ENCODE measurements at places on chromosomes 5 and 9.
A peak's percentile ranks its signal among the peaks of the same experiment; 100 is the strongest.

- no peak for DNase-seq
Observed at GRCh38 chr5:44356231-44356630, 33.0 kb downstream of the FGF10 start.

GRCh38 chr5:149414405-149415065 lies 35.4 kb upstream of the IL17B start:
- no peak for DNase-seq

DNA sequence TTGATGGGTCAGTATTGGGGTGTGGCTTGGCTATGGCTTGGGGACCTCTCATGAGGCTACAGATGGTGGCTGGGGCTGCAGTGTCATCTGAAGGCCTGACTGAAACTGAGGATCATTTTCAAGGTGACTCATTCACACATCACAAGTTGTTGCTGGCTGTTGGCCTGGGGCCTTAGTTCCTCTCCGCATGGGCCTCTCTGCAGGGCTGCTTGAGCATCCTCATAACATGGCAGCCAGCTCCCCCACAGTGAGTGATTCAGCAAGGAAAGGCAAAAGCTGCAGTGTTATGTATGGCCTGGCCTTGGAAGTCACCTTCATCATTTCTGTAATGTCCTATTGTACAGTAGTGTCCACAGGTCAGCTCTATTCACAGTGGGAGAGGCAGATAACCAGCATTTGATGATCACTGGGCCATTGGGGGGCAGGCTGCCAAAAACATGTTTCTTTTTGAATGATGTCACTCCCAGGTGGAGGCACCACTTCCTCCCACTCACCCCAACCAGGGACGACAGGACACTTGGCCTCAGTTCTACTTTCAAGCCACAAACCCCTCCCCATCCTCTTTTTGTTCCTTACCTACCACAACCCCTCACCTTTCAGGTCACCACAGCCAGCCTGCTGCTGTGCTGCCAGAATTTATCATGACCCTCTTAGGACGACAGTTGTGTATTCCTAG lies 14.4 kb downstream of the FGD3 start:
- DNase-seq, result no peak

DNA sequence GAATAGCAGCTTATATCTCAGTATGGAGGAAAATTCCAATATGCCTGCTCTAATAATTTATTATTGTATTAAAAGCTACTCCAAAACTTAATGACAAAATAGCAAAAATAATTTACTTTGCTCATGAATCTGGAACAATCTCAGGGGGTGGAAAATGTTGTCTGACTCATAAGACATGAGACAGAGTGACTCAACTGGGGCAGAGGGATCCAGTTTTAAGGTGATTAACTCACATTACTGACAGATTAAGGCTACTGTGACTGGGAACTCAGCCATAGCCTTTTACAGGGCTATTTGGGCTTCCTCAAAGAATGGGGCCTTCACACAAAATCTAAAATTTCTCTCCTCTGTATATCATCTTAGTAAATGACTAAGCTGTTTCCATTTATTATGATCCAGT lies 1172.9 kb downstream of the CDH12 start:
- DNase-seq, result no peak

DNA sequence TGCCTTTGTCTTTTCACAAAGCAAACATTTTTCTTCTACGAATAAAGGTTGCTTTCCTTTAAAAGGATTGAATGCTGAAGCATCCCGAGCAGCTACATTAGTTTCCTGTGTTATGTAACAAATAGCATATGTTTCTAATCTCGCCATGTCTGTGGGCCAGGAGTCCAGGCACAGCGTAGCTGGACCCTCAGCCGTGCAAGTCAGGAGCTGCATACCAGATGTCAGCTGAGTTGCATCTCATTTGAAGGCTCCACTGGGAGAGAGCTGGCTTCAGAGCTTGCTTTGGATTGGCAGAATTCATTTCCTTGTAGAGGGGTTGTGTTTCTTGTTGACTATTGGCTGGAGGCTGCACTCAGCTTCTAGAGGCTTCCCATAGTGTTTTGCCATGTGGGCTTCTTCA lies 16.0 kb upstream of the GOLPH3 start:
- DNase-seq, result no peak

GRCh38 chr9:4228606-4229005 lies 71.3 kb downstream of the GLIS3 start:
- no peak for DNase-seq

DNA sequence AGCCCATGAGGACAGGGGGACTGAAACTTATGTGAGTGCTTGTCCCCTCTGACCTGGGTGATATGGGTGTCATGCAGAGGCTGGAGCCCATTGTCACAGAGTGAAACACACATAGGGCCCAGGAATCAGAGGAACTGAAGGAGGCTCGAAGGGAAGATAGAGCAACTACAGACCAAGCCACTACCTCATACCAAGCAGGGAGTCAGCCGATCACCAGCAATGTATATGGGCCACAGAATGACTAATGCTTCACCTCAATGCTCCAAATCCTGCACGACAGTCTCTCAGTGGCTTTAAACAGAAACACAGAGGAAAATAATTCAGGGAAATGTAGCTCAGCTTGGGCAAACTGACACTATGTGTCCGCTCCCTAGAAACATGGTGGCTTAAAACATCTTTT lies 8.9 kb upstream of the FBXW11 start:
- no peak for DNase-seq

GRCh38 chr9:86645303-86645702 lies 291.1 kb upstream of the TUT7 start:
- no peak for DNase-seq

GRCh38 chr9:129111528-129112151 lies 425 bp downstream of the PTPA start:
- DNase-seq, result no peak

- DNase-seq, result no peak
Observed at GRCh38 chr5:146533882-146534281, 17.9 kb upstream of the GPR151 start.

GRCh38 chr5:87136096-87136495 lies 131.6 kb upstream of the RASA1 start:
- DNase-seq, result no peak

DNA sequence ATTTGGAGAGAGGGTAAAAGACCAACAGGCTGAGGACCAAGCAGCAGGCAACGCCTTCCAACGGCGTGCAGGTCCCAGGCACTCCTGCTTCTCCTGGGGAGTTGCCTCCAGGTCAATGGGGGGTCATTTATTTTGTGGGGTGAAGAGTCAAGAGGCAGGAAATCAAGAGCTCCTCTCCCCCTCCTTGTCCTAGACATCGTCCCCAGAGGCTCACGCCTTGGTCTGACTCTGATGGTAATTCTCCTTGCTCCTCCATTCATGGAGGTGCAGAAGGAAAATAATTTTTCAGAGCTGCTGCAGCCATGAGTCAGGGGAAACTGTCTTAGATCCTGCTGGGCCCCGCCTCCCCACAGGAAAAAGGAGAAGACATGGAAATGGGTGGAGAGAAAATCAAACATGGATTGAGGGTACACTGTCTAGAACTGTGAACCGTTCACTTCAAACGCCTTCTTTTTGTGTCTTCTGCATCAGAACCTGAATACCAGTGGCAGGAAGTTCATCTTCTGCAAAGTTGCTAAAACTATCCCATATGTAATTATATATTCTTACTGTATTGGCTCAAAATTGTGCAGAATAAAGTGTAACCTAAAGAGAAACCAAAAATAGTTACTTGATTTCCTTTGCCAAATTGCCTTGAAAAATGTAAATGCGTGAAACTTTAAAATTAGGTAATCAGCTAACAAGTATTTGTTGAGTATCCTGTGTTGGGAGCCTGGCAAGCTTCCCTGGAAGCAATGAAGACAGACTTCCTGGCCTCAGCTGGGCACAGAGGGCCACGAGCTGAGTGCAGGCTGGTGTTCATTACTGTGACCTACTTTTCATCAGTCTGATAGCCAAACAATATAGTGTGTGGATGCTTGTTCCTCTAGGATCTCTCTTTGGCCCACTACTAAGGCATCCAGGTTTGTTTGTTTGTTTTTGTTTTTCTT lies 142.0 kb downstream of the CMYA5 start:
- no peak for DNase-seq

- DNase-seq, result no peak
Observed at GRCh38 chr9:117335837-117336433, 78.9 kb downstream of the ASTN2 start.

- peak; percentile 49 for DNase-seq
Observed at GRCh38 chr5:169637549-169638121, 560 bp downstream of the DOCK2 start.

Data from activated CD8-positive, alpha-beta memory T cell treated with anti-CD3 and anti-CD28 coated beads for 1 hour (primary cell).